ENCODE measurements at places on chromosomes 2 and 18.

DNA sequence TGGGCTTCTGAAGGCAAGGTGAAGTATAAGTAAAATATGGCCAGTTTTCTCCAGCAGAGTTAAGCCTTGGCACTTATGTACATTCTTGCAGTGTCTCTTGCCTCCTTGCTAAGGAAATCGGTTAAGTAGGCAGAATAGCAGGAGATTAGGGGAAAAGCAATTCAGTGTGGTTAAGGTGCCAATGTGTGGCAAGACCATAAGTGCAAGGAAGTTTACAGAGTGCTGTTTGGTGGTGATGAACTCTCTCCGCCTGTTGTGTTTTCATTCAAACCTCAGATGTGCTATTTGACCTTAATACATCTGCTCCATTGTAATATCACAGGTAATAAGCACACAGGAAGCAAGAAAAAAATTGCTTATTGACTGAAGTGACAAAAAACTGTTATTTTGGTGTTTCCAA lies 156.1 kb downstream of the MGAT5 start:
- no peak for DNase-seq

GRCh38 chr18:36697905-36698304 lies 130.9 kb downstream of the TPGS2 start:
- DNase-seq = peak; percentile 70

GRCh38 chr2:149056541-149057255 lies 18.2 kb downstream of the LYPD6B start:
- no peak for DNase-seq

DNA sequence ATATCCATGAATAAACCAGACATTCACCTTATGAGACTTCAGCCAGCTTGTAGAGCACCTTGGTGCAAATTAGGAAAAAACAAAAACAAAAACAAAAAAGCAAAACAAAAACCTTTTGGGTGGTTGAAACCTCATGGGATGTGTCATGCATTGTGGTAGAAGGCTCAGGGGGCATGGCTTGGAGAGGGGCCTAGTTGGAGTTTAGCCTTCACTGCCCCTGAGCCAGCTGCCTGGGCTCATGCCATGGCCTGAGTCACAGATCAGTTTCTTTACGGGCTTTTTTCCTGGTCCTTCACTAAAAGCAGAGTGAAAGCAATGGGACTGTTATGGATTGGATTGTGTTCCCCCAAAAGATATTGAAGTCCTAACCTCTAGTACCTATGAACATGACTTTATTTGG lies 22.0 kb upstream of the DAPL1 start:
- DNase-seq = no peak

- DNase-seq = no peak
Measured at GRCh38 chr18:48418539-48419276, 9.5 kb upstream of the ZBTB7C start.

DNA sequence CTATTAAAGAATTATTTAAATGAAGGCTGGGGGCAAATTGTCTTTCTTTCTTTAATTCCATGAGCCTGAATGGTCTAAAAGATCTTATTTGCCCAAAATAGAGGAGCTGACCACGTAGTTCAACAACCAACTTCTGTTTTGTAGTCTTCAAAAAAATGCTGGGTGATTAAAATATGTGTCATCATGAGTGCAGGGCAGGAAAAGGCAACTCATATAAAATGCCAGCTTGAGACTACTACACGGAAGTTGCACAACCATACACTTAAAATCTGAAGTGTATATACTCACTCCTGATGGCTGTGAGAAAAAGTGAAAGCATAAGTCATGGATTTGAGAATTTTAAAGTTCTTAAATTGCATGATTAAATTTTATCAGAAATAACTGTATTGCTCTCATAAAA lies 210.9 kb downstream of the DYM start:
- DNase-seq = no peak

DNA sequence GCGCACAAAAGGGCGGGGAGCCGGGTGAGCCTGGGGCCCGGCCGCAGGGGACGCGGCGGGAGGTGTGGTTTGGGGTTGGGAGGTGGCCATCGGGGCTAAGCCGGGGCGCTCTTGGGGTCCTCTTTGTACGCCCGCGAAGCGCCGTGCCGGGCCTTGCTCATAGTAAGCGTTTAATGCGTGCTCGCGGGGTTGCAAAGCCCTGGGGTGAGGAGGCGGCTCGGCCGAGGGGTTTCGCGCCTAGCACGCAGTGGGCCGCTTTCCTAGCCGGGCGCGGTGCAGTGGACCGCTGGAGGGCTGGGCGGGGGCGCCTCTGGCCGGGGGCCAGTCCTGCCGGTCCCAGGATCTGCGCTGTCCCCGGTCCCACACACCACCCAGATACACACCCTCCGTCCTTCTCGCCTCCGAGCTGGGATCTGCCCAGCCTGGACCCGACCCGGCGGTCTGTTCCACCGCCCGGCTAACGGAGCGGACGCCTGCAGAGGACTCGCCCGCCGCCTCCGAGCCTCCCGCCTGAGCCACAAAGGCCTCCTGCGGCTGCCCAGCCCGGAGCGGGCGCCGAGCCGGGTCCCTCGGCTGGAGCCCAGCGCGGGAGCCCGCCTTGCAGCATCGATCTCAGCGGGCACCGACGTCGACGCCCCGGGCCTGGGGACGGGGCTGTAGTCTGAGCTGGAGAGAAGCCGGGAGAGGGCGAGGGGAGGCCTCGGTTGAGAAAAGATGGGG lies 564 bp downstream of the DPYSL5 start:
- no peak for DNase-seq

- no peak for DNase-seq
Measured at GRCh38 chr2:178592655-178593054, 112.4 kb downstream of the PLEKHA3 start.

- DNase-seq = no peak
Measured at GRCh38 chr2:189684811-189685210, 10.3 kb downstream of the ANKAR start.

DNA sequence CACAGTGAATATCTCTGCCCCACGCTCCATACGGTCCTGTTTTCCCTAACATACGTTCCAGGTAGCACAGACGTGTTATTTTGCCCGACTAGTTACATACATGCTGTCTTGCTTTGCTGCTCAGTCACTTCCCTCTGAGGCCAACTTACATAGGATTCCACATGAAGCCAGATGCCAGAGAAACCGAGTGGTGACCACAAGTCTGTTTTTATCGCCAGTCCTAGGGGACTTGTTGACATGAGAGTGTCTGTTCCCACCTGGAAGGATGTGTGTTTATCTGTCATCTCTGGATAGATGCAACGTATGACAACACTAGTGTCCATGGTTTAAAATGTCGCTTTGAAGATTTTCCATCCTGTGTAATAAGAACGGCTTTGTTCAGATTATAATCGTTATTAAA lies 32.6 kb downstream of the PMAIP1 start:
- no peak for DNase-seq

DNA sequence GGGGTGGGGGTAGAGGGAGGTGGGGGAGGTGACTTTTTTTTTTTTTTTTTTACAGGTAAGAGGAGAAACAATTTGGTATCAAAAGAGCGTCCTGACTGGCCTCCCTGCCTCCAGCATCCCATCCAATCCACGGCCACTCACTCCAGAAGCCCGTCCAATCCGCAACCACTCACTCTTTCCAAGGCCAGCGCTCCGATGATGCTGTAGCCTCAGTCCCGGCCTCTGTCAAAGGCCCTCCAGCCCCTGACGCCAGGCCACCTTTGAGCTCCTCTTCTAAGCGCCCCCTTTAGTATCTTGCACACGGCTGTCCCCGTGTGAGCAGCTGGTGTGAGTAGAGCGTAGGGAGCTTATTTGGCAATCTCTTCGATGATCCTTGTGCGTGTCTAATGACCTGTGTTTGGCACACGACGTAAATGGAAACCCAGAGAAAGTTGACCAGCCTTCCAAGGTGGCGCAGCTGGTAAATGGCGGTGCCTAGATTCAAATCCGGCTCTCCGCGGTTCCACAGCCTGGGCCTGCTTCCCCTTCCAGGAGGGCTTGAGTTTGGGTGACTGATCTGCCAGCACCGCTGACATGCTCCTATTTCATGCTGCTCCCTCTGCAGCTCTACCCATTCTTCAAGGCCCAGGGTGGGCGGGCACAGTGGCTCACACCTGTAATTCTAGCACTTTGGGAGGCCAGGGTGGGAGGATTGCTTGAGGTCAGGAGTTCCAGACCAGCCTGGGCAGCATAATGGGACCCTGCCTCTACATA lies 23.8 kb upstream of the PXDN start:
- DNase-seq = no peak

GRCh38 chr18:23213200-23213599 lies 77.9 kb downstream of the CABLES1 start:
- DNase-seq = no peak

- DNase-seq = no peak
Measured at GRCh38 chr2:174121175-174121574, 127.2 kb downstream of the OLA1 start.

DNA sequence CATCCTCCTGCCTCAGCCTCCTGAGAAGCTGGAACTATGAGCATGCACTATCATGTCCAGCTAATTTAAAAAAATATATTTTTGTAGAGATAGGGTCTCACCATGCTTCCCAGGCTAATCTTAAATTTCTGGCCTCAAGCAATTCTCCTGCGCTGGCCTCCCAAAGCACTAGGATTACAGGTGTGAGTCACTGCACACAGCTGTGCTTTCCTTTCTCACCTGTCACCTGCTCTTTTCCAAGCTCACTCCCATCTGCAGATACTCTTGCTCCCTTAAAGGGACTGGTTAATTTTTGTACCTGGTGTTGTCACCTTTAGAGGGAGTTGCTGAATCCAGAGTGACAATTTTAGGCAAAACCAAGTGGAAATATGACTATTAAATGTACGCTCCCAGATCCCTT lies 178.2 kb downstream of the LOXHD1 start:
- peak; percentile 69 for DNase-seq

- no peak for DNase-seq
Measured at GRCh38 chr18:57802213-57803102, 657 bp downstream of the ATP8B1 start.

- DNase-seq = no peak
Measured at GRCh38 chr2:219332542-219332941, at the start of gene RESP18. TSS of gene RESP18 (minus strand) at chr2:219332744.

DNA sequence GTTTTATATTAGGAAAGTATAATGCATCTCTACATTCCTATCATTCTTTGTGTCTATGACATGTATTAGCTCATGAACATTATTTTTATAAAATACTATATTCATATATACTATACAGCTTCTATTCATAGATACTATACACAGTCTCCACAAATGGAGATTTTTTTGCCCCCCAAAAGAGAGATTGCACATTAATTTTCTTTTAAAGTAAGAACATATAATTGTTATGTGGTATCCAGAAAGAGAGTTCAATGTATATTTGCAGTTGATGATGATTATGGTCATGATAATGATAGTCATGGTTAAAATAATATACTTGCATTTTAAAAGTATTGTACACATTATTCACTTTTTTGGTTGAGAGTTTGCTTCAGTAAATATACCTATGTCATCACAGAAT lies 445.3 kb downstream of the DSC3 start:
- no peak for DNase-seq

GRCh38 chr2:72612614-72613160 lies 213.1 kb downstream of the EXOC6B start:
- DNase-seq = no peak

- no peak for DNase-seq
Measured at GRCh38 chr2:209411296-209411695, 12.6 kb upstream of the MAP2 start.

DNA sequence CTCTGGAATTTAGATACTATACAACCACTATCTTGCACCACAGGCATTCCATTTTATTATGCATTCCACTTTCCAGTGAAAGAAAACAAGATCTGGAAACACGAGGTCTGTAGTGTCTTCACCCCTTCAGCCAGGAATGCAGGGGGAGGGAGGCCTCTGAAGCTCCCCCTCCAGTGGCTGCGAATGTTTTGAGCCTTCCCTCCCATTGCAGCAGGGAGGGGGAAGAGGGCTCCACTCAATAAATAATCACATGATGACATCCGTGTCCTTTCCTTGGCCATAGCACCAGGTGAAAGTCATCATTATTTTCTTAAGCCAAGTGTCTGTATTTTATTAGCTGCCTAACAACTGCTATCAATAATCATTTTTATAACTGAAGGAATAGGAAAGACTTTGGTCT lies 38.6 kb downstream of the ALPK2 start:
- DNase-seq = no peak

- no peak for DNase-seq
Measured at GRCh38 chr2:229111744-229112143, 159.3 kb downstream of the PID1 start.

DNA sequence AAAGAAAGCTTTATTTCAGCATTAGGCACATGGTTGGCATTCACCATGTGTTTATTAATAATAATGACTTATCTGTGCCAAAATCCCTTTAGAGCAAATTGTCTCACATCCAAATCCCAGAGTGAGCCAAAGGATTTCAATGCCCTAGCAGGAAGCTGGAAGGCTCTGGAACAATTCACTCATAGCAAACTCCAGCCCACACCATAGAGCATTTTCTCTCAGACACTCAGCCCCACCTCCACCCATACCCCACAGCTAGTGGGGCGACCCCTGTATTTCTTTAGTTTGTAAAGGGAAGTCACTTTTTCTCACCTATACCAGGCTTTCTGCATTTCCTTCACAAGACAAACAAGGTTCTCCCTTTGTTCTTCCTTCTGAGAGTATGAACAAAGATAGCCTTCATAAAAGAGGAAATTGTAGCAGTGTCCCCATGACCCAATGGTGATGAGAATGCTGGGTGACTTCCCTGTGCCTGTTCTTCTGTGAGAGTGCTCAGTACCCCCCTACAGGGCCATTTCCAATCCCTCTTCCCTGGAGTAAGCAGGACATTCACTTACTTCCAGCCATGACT lies 100.1 kb upstream of the APCDD1 start:
- DNase-seq = no peak

GRCh38 chr2:50895041-50895440 lies 136.9 kb downstream of the NRXN1 start:
- no peak for DNase-seq

GRCh38 chr2:128409326-128410034 lies 90.8 kb upstream of the HS6ST1 start:
- DNase-seq = no peak

DNA sequence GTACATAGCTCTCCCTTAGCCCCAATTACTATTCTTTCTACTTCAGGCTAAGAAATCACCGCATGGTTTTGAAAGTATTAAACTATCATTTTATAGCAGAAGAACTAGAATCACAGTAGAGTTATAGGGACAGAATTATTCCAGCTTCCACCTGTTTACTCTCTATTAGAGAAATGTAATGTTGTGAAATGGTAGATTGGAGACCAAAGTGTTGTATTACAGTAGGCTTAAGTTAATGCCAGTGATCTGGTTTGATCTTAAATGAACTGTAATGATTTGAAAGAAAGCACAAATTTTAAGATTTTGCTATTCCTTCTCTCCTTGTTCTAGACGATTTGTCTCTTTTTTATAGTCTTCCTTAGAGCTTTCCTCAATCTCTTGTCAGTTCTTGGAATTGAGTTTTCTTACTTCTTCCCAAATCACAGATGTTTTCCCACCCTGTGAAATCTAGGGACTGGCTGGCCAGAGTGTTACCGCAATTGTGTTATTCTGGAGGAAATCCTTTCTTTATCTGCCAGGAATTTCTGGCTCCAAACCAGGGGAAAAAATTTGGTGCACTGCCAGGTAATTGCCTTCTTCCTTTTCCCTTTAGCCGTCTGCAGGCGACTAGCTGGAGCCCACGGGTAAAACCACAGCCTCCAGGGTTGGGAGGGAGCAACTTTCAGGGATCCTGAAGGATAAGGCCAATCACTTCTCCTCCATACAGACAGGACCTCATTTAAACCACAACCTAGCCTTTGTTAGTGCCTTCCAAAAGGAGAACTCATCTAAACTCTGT lies 51.7 kb downstream of the NOP58 start:
- DNase-seq = no peak

All from PC-9 (cell line).